ENCODE measurements at places on chromosomes 1 and 21. TPM values are rescaled to one million over a fixed set of nuclear protein-coding genes. Genes with fewer than 3 reads are reported as not detected.

AIRE gene
- 0.11 TPM for total RNA-seq

HIVEP3 gene
- total RNA-seq, result 5.4 TPM

DNAJC28 gene
- total RNA-seq, result not detected

ZSCAN20 gene
- total RNA-seq, result 0.50 TPM

REN gene
- not detected for total RNA-seq

PRAMEF13 gene
- total RNA-seq, result not detected

ENAH gene
- total RNA-seq, result not detected

SLC22A15 gene
- 0.08 TPM for total RNA-seq

RNU1-4 gene
- 5,937 TPM for total RNA-seq

MCM3AP gene
- total RNA-seq, result 94.3 TPM

AXDND1 gene
- total RNA-seq, result 1.1 TPM

NBPF6 gene
- not detected for total RNA-seq

All from CD4-positive, alpha-beta T cell (primary cell).